ENCODE measurements at places on chromosomes 2 and 18. TPM values are rescaled to one million over a fixed set of nuclear protein-coding genes. Genes with fewer than 3 reads are reported as not detected.

INPP1 gene
- polyA plus RNA-seq: 18.0 TPM

GBX2 gene
- polyA plus RNA-seq: not detected

SMAD2 gene
- 28.3 TPM for polyA plus RNA-seq

KCNK3 gene
- polyA plus RNA-seq: 0.70 TPM

C1GALT1C1L gene
- 0.16 TPM for polyA plus RNA-seq

GAD1 gene
- not detected for polyA plus RNA-seq

REG3G gene
- 0.23 TPM for polyA plus RNA-seq

COLEC12 gene
- polyA plus RNA-seq: 1.2 TPM

IL36G gene
- not detected for polyA plus RNA-seq

CYTIP gene
- 0.43 TPM for polyA plus RNA-seq

TXNL1 gene
- 116 TPM for polyA plus RNA-seq

Data from psoas muscle (tissue), 8 donors.